ENCODE measurements at places on chromosomes 7 and 10.

GRCh38 chr10:96632974-96633710 lies 46.3 kb upstream of the TM9SF3 start:
- no peak for DNase-seq

DNA sequence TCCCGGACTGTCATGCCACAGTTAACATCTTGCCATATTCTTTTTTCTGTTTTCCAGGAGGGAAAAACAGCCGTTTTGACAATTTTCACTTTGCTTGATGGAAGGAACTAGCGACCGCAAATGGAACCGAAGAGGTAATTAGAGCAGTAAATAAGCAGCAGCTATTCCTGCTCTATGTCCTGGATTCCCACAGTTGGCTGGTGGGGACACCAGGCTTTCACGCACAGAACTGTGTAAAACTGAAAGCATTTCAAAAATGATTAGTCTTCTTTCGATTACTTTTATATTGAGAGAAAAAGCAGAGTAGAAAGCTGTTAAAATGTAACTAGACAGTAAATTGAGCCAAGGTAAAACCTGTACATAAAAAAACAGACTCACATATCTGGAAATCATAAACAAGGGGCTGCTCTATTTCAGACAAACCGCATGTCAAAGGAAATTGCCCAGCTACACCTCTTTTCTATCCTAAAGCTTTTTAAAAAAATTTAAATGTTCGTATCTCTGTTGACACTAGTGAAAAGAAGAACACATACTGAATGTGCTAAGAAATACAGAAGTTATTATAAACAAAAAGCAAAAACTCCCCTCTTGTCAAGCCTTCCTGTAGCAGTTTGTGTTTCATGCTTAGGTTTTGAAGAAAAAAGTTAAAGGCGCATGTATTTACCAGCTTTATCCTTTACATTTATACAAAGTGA lies 93.4 kb downstream of the RNF216 start:
- DNase-seq, result no peak

DNA sequence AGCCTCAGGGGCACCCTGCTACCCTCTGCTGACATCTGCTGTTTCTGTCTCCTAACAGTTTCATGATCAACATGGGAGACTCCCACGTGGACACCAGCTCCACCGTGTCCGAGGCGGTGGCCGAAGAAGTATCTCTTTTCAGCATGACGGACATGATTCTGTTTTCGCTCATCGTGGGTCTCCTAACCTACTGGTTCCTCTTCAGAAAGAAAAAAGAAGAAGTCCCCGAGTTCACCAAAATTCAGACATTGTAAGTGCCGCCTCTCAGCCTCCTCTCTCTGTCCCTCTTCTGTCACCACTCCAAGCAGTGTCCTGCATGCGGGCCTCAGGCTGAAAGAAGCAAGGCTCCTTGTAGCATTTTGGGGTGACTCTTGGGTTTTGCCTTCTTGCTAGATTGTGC lies 39.0 kb downstream of the POR start:
- DNase-seq, result no peak

- no peak for DNase-seq
Observed at GRCh38 chr7:98514211-98515031, 102.7 kb upstream of the NPTX2 start.

GRCh38 chr10:42942279-42942950 lies 134.5 kb upstream of the RET start:
- no peak for DNase-seq
